Activated naive CD8-positive, alpha-beta T cell treated with anti-CD3 and anti-CD28 coated beads, Interleukin-2, amount 10 ng/mL, durations not matched to agents 7 days and 5 days (primary cell): ENCODE measurements at places on chromosomes 3 and 15.

DNA sequence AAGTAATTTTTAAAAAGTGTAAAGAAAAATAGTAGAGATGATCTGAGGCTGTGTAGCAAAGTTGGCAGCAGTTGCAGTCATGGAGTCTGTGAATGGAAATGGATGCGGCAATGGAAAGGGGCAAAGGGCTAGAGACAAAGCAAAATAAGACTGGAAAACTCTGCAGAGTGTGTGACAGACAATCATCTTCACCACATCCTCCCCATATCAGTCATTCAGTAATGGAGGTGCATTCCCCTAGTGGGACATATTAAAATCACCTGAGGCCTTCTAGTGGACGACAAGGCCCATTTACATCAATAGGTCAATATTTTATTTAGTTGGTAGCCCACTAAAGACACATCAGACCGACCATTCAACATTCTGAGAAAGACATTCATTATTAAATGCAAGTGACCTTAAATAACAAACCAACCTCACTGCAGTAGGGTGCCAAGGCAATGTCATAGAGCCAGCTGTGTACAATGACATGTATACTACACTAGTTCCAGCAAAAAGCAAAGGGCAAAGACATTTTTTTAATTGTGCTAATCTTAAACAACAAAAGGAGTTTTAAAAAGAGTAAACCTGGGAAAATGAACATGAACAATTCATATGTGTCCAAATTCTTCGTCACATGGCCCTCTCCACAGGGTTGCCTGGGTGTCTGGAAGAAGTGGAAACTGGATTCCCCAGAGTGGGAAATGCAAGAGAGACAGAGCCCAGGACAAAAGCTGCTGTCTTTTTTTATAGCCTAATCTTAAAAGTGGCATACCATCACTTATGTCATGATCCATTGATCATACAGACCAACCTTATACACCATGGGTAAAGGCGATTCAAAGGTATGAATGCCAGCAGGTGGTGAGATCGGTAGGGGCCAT is 15.6 kb upstream of the RAP2B start:
- DNase-seq, result no peak

- DNase-seq, result no peak
These were observed 602.2 kb upstream of the ALCAM start for GRCh38 chr3:104764496-104764895.

GRCh38 chr3:155386919-155387318 is 93.4 kb upstream of the STRIT1 start:
- no peak for DNase-seq

- no peak for DNase-seq
These were observed 435.4 kb upstream of the GOLIM4 start for GRCh38 chr3:168531116-168531515.

DNA sequence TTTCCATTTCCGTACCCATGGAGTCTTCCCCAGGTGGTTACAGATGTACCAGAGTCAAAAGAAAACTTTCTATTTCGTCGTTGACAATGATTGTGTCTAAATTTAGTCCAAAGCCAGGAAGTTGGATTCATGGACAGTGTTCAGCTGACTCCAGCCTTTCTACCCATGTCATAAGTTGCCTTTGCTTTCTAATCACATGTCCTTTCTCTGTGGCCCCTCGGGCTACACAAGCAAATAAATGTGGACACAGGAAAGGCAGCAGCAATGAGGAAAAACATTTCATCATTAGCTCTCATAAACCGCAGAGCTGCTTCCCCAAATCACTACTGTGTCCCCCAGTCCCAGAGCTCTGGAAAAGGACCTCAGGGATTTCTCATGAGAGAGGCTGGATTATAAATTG is 82.0 kb downstream of the USF3 start:
- no peak for DNase-seq

DNA sequence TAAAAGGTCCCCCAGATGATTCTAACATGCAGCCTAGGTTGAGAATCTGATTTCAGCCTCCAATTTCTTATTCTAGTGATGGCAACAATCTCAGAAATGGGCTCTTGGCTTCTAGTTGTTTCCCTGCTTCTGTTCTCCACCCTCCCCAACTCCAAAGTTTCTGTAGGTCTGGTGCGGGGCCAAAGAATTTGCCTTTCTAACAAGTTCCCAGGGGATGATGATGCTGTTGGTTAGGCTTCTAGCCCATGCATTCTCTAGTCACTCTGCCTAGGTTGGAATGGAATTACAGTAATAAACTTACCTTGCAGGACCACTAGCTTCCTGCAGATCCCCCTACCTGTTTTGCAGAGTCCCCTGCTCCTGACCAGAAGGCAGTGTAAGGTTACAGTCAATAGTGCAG is 103.2 kb upstream of the PPP2R3A start:
- no peak for DNase-seq

DNA sequence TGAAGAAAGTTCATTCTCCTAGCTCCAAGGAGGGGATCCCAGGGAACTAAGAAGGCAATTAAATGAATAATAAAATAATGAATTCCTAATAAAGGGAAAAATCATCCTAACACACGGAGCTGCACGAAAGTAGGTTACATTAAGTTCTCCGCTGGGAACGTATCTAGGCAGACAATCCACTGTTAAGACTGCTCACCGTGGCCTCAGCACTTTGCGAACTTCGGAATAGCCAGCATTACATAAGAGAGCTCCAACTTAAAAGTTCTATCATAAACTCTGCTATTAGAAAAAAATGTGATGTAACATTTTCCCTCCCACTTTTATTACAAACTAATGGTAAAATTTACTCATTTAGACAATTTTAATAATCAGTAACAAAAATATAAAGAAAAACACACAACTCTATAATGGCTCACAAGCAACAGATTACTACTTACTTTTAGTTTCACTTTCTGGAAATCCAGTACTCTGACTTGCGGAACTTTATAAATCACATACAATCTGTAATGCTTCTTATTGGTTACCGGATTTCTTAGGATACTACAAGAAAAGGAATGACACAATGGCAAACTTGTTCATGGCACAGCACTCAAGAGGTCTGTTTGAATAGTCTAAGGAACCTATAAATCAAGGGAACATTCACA is 8.5 kb downstream of the SNRPA1 start:
- DNase-seq, result no peak

- no peak for DNase-seq
These were observed 95.8 kb downstream of the ZPLD1 start for GRCh38 chr3:102530415-102531181.

GRCh38 chr3:139198186-139198585 is 145.6 kb upstream of the MRPS22 start:
- DNase-seq, result no peak

GRCh38 chr3:112646623-112647022 is 5.7 kb upstream of the CCDC80 start:
- no peak for DNase-seq

DNA sequence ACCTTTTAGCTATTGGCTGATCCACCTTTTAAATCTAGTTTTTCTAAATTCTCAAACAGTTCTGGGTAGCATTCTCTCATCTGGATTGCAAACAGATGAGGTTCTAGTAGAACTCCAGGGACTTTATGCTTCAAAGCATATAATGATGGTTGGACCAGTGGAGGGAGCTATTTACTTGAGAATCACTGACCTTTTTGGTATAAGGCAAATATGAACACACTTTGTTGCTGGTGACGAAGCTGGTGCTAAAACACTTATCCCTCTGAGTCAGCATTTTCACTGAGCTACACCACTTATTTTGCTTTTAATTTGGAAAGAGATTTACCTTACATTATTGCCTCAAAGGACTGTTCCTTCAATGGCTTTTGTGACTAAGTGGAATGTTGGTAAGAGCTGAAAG is 58.6 kb upstream of the SLITRK3 start:
- DNase-seq, result no peak

DNA sequence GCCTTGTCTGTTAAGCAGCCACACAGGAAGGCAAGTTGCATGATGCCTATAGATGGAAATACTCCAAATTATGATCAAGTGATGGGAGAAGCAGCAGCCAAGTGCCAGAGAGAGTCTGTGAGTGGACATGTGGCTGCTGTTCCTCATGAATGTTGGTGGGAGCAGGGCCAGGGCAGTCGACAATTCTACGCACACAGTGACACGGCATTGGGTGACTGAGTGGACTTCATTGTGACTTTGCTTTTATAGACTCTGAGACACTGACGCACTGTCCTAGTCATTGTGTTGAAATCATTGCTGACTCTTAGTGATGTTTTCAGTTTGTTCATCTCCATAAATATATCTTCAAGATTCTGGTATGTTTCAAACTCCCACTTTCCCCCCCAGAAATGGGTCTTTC is 246.3 kb upstream of the SEMA6D start:
- no peak for DNase-seq

GRCh38 chr3:66472313-66473134 is 28.3 kb downstream of the LRIG1 start:
- no peak for DNase-seq

GRCh38 chr3:58234516-58234931 is 3.1 kb upstream of the ABHD6 start:
- no peak for DNase-seq

DNA sequence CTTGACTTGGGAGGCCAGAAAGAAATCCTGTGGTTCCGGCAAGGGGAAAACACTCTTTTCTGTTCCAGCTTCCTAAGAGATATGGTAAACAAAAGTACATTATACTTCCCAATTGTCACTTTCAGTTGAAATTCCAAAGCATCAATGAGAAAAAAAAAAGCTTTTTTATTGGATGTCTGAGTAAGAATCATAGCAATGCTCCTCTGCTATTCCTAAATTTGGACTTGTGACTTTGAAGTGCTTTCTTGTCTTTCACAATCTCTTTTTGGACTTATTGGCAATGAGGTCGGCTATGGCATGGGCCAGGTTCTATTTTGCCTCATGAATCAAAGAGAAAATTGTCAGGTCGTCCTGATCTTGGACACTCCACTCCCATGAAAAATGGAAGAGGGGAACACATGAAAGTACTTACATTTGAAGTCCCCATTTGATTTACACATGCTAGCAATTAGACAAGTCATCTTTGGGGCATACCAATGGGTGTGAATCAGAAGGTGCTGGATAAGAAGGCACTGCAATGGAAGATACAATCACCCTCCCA is 170.5 kb downstream of the GREM1 start:
- DNase-seq, result no peak

DNA sequence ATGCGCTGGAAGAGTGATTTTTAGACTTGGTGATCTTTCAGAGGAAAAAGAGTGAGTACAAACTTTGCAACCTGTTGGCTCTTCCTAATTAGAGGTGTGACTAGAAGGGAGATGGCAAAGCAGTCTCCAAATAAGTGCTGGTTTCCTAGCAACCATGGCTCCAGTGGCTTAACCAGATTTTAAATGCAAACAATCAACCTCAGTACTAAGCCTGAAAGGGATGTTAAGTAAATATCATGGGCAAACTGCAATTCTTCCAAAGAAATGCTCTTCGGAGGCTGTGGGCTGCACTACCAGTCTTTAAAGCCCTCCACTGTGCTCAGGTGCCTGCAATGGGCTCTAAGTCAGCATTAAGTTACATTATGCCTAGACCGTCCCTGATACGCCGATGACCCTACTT is 678.1 kb upstream of the CCDC54 start:
- DNase-seq, result no peak

DNA sequence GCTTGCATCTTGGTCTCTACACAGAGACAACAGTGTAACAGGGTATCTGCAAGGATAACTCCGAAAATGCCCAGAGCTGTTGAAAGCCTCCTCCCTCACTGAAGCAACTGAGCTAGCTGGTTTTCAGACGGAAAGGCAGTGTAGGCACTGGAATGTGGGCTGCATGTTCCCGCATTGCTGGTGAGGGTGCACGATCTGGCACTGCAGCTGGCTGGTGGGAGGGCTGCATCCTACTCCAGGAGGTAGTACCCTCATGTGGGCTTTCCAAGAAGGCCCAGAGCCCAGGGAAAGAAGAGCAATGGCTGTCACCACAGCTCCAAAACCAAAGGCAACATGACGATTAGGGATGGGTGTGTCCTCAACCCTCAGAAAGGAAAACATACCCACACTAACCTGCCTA is 28.7 kb upstream of the RPS17 start:
- no peak for DNase-seq

- no peak for DNase-seq
These were observed 14.7 kb upstream of the ATP2B2 start for GRCh38 chr3:10520072-10520471.

DNA sequence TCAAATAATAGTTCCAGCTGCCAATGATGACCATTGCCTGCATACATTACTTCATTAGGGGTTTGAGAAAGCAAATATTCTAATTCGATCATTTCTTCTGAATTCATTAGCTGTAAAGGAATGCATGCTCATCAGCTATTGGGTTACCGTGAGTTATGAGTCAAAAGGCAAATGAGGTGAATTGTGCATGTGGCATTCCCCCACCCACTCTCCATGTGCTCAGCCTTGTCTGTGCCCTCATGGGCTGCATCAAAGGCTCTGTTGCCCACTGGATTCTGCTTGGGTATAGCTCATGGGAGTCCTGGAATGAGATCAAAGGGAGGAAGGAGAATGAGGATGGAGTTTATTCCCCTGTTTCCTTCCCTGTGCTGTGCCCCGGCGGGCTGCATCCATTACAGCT is 99.3 kb upstream of the CHRNA7 start:
- no peak for DNase-seq

DNA sequence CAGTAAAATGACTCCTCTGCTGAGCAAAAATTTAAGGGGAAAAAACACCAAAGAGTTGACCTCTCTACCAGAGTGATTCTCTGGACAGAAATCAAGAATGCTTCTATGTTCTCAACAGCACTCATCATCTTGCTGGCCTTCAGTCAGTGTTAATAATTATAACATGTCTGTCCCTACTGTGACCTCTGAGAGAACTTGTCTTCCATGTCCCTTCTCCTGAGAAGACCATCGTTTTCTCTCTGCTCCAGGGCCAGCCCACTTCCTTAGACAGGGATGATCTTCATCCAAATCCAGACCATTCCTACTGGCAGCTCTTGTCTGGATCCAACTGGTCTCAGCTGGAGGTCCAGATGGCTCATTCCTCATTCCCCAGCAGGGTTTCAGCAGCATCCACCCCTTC is 139.0 kb upstream of the NECTIN3 start:
- DNase-seq, result no peak

GRCh38 chr15:81209635-81210034 is 13.0 kb downstream of the IL16 start:
- DNase-seq, result no peak

GRCh38 chr15:48782911-48783310 is 28.0 kb downstream of the CEP152 start:
- DNase-seq, result no peak

DNA sequence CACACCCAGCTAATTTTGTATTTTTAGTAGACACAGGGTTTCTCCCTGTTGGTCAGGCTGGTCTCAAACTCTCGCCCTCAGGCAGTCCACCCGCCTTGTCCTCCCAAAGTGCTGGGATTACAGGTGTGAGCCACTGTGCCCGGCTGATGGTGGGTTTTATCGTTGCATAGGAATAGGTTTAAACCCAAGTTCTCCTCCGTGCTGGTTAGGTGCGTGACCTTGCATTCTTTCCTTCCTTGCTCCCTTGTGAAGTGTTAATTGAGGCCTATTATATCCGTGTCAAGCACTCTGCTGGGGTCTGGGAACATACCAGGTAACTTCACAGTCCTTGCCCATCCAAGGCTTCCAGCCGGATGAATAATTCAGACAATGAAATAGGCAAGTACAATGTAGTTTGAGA is 19.3 kb upstream of the ETV5 start:
- DNase-seq, result no peak

- DNase-seq, result no peak
These were observed 27.6 kb downstream of the PRR23E start for GRCh38 chr3:127220497-127220896.

- DNase-seq, result no peak
These were observed 204.5 kb upstream of the ST8SIA2 start for GRCh38 chr15:92189166-92189565.

- no peak for DNase-seq
These were observed 202.9 kb upstream of the CTNNB1 start for GRCh38 chr3:40996382-40996781.

- no peak for DNase-seq
These were observed 14.5 kb downstream of the MAP6D1 start for GRCh38 chr3:183810643-183811594.
